Left lung (tissue), 14 donors: ENCODE measurements at places on chromosomes 4 and X. TPM values are rescaled to one million over a fixed set of nuclear protein-coding genes. Genes with fewer than 3 reads are reported as not detected.

GATA1 gene
- total RNA-seq = 0.47 TPM

- no peak for DNase-seq
Observed at GRCh38 chr4:143188136-143189088, 3.7 kb downstream of the USP38 start.

GRCh38 chrX:146433771-146434170 is 375.8 kb upstream of the CXorf51B start:
- no peak for DNase-seq

- no peak for DNase-seq
Observed at GRCh38 chrX:42465821-42466220, 312.1 kb downstream of the PPP1R2C start.

DNA sequence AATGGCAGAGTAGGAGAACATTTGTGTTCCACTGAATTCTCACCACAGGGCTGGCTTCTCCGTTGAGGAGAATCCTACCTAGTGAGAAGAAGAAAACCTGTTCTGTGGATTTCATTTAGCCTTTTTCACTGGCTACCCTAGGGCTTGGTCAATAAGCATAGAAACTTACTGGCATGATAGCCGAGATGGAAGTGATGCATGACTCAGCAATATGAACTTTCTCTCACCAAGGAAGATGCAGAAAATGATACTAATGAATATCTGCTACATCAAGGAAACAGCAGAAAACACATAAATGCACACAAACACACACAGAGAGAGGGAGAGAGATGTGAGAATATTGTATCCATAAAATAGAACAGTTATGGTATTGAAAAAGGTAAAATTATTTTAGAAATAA is 216.3 kb downstream of the HHIP start:
- DNase-seq = no peak

TEX11 gene
- total RNA-seq = not detected

- DNase-seq = no peak
Observed at GRCh38 chrX:69664693-69665092, 48.8 kb downstream of the EDA start.

- no peak for DNase-seq
Observed at GRCh38 chr4:58510652-58511051, 1400.5 kb upstream of the IGFBP7 start.
